ENCODE measurements at places on chromosomes 5 and 9. TPM values are rescaled to one million over a fixed set of nuclear protein-coding genes. Genes with fewer than 3 reads are reported as not detected.

GRCh38 chr9:134037641-134038040 is 12.4 kb downstream of the BRD3OS start:
- DNase-seq = no peak

GRCh38 chr9:15182101-15182551 is 124.9 kb downstream of the TTC39B start:
- DNase-seq = no peak

- DNase-seq = no peak
These were observed 56.8 kb downstream of the FEM1C start for GRCh38 chr5:115487756-115488155.

The THBS4 gene
- 3.5 TPM for total RNA-seq

DNA sequence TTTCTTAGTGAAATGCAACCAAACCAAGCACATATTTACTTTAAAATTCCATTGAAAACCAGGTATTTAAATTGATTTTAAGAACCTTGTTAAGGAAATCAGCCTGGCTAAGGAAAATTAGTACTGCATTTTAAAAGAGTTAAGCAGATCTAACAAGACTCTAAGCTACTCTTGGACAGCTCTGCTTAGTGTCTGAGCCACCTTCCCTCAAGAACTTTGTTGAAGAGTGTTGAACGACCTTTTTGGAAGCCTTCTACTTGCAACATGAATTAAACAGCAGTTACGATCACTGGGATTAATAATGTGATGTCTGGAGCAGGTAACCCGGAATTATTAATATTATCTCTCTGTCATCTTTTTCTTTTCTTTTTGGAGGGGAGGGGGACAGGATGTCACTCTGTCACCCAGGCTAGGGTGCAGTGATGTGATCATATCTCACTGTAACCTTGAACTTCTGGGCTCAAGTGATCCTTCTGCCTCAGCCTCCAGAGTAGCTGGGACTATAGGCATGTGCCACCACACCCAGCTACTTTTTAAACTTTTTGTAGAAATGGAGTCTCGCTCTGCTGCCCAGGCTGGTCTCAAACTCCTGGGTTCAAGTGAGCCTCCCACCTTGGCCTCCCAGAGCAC is 74.7 kb downstream of the ANKRD55 start:
- no peak for DNase-seq

The WWC1 gene
- total RNA-seq = 59.6 TPM

DNA sequence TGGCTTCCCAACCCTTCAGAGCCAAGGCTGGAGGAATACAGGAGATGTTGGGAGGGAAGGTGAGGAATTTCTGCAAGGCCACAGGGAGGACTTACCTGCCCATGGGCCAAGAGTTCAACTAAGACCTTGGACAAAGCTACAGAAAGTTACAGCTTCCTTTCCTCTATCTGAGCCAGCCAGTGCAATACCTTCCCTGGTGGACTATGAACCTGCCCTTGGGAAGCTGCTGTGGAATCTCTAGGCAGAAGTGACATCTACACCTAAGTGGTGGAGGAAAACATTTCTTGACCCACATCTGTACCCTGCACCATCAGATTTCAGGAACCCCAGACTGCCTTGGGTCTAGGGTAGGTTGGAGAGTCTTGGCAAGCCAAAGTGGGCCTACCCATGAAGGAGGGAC is 6.7 kb upstream of the SKP1 start:
- DNase-seq = no peak

The PIK3R1 gene
- total RNA-seq = 275 TPM

The SPINK4 gene
- not detected for total RNA-seq

DNA sequence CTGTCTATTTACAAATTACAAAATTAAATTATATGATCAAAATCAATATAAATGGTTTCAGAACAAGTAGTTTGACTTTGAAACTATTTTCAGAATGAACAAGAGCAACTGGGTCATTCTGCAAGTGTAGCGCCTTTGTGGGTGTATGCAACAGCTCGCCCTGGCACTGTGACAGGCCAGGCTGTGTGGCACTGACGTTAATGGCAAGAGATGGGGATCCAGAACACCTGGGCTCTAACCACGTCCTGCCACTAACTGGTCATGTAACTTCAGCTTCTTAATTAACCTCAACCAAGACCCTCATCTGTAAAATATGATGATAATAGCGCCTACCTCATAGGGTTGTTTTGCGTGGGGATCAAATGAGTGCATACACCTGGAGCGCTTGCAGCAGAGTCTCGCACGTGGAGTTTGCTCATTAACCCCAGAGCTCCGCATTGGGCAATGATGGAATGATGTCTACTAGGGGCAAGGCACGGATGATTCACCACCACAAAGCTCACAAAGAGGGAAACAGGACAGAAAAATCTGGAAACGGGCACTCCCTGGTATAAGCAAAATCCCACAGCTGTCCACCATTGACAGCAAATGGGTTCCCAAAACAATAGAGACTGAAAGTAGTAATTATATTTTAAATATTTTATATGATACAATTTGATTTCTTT is 639.4 kb downstream of the SEMA5A start:
- DNase-seq = no peak

- no peak for DNase-seq
These were observed 65.9 kb downstream of the PPARGC1B start for GRCh38 chr5:149796030-149796429.

DNA sequence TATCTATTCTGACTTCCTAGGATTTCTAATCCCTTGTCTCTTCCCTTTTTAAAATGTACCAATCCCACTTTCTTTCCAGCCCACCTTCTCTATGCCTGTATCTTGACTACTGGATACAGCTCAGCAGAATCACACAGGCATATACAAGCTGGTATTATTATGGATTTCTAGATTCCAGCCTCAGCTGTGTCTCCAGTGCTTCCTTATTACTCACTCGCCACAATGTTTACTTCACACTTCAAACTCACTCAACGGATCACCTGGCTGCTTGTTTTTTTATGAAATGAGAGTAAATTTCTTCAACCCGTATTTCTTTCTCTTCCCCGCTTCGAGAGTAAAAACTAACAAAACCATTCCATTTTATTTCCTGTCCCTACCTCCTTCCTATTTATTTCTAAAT is 38.8 kb downstream of the CWC27 start:
- no peak for DNase-seq

The ADAMTSL1 gene
- 4.2 TPM for total RNA-seq

The PAPPA gene
- total RNA-seq = 2.6 TPM

GRCh38 chr9:117325831-117326230 is 89.0 kb downstream of the ASTN2 start:
- DNase-seq = no peak

The MORN5 gene
- not detected for total RNA-seq

DNA sequence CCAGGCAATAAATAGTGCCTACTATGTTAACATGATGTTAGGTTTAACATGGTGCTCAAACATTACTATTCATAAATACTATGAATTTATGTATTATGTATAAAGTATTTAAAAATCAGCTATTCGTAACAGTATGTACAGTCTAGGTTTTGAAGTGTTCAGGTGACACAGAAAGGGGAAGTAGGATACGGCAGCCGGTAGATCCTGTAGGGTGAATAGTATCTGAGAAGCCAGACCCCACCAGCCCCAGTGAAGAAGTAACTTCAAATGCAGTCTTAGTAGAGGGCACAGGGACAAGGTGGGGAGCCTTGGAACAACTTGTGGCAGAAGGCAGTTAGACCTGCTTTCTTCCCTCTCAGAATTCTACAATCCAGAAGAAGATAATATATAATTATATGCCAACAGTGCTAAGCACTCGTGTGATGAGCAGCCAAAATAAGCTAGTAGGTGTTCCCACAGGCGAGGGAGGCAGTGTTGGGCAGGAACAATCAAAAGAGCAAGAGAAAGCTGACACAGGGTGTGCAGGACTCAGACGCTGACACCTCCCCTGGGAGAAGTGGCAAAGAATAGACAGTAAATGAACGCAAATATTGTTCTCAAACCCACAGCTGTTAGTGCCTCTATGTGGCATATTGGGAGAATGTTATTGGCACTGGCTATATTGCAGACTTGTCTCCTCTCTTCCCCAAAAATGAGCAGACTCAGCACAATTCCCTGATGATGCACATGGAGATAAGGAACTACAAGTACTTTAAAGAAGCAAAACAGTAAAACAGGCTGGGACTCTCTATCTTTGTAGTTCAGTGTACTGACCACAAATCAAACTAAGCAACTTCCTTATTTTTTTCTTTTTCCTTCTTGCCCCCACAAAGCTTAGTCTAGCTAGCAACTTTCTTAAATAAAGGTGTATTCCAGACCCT is 4.6 kb downstream of the ZNF367 start:
- DNase-seq = no peak

The SPINK7 gene
- not detected for total RNA-seq

The HAVCR2 gene
- 26.6 TPM for total RNA-seq

GRCh38 chr5:34767180-34767579 is 71.8 kb upstream of the TTC23L start:
- DNase-seq = no peak

The SLC6A18 gene
- not detected for total RNA-seq

DNA sequence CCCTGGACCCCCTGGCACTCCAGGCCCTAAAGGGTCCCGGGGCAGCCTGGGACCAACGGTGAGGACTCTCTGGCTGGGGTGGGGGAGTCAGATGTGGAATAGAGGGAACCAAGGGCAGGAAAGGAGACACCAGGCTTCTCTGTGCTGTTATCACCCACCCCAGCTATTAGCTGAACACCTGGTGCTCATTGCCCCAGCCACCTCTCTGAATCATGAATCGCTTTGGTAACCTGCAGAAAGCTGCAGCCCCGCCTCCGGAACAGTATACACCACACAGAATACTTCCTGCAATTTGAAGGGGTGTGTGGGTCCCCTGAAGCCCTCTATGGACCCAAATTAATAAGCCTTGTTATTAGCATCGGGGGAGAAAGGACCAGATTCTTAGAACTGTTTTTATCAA is 40.4 kb upstream of the ORM1 start:
- DNase-seq = no peak

- DNase-seq = no peak
These were observed 8.1 kb upstream of the MLLT3 start for GRCh38 chr9:20630241-20630943.

The LCN2 gene
- not detected for total RNA-seq

GRCh38 chr5:4628645-4629385 is 511.3 kb upstream of the ADAMTS16 start:
- no peak for DNase-seq

DNA sequence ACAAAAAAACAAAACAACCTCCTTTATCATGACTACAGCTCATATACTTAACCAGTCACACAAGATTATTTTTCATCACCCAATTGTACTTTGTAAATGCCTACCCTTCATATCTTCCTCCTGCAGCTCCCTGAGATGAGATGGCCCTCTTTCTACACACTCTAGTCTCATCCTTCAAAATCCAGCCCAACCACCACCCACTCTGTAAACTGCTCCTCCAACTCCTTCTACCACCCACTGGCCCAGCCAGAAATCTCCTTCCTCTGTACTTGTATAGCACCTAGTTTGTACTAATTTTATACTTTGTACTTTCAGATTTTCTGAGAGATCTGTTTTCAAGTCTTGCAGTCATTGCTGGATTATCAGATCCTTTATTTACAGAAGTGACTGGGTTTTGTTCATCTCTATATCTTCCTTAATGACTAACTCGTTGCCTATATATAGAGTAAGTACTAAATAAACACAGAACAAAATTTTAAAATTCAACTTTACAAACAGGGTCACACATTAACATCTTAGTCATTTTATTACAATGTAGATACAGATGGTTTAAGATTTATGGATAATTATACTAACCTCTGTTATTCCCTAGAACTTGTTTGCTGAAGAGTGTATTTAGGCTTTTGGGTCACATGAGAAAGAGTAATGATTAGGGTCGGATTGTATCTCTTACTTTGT is 155.7 kb downstream of the NFIB start:
- DNase-seq = no peak

The IFNA13 gene
- total RNA-seq = not detected

DNA sequence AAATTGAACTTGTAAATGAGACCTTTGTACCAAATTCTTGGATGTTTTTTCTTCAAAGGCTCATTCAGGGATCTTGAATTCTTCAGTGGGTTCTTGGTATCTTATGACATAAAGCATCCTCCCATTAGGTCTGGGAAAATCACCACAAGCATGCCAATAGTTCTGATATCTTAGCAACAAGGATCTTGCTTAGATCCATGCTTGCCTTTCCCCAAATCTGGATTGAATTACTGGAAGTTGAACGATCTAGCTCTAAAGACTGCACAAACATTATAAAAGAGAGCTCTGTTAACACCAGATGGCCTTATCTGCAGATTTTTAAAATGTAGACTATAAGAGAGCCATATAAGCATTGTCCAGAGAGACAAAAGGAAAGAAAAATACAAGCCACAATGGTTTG is 266.3 kb downstream of the RAB3C start:
- no peak for DNase-seq

DNA sequence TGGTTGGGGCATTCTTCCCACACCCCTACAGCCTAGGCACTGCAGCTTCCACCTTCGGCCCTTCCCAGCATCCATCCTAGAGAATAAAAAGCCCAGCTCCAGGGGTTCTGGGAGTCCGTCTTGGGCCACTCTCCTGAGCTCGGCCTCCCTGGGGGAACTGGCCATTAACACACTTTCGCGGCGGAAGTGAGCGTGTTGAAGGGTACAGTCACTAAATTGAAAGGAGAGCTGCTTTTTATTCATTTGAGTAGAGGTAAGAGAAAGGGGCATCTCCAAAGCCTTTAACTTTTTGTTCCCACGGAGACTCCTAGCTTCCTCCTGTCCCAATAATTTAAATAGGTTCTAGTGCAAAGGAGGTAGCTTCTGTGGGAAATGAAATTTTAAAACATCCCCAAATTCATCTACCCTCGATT is 31.0 kb upstream of the NFIB start:
- DNase-seq = no peak

DNA sequence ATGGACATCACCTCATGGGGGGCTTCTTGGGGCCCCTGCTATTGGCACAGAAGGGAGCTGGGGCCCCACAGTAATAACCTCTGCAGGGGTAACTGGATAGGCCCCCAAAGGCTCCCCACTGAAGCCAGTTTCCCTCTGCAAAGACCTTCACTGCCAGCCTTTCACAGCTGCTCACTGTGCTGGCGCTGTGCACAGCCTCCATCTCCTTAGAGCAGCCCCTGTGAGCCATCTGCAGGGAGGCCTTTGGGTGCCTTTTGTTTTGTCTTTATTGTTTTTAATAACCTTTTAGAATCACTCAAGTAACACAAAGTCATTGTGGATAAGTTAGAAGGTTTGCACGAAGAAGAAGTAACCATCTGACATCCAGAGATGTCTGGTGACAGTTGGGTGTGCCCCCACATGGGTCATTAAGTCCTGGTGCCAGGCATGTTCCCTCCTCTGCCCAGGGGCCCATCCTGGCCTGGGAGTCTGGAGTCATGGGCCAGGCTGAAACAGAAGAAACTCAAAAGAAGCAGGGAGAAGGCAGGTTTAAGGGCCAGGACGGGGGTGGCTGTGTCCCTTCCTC is 42.7 kb downstream of the NCS1 start:
- DNase-seq = no peak

The CARD19 gene
- total RNA-seq = 79.3 TPM

DNA sequence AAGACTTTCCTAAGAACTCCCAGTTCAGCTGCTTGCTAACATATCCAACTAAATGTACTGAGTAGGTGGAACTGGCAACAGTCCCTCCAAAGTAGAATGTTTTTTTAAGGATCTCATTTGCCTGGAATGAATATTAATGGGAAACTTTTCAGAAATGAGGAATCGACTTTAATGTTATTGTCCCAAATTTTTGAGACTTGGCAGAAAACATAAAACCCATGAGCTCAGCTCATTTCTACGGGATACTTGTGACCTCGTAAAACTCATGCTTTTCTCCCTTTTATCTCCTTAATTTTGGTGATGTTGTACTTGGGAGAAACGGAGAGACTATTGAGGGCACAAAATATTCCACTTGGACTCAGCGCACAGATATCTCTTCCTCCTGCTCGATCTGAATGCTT is 296.8 kb downstream of the EBF1 start:
- no peak for DNase-seq

The AGXT2 gene
- not detected for total RNA-seq

- no peak for DNase-seq
These were observed 20.5 kb downstream of the ERAP2 start for GRCh38 chr5:96896806-96897205.
